ENCODE measurements at places on chromosomes 5 and 9.

DNA sequence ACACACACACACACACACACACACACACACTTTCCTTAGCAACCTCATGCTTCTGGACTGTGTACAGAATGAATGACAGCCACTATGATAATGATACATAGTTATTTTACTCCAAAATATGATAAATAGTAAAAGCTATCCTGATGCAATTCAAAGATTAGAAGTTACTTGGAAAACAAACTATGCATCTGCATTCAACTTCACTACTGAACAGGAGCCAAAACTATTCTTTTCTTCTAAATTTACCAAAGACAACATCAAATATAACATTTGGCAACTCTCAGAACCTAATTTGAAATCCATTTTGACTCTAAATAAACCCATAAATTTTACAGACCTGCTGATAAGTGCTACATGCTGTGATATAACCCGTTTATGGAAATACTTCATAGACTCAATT, 33.3 kb downstream of the GLIS3 start:
- DNase-seq = no peak

DNA sequence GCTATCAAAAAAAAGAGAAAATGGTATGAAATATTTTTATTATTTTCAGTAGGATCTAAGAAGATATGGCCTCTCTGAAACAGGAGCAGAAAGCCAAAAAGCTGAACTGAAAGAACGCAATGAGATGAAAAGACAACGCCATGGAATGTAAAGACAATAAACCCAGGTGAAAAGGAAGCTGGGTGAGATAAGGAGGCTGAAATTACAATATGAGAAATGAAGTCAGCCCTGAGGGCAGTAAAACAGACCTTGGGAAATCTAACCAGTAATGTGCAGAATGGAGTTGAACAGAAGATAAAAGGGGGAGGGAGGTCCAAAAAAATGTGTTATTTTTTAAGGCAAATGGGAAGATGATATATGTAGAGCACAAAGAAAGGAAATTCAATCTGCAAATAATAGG, 265.3 kb downstream of the ENC1 start:
- no peak for DNase-seq

DNA sequence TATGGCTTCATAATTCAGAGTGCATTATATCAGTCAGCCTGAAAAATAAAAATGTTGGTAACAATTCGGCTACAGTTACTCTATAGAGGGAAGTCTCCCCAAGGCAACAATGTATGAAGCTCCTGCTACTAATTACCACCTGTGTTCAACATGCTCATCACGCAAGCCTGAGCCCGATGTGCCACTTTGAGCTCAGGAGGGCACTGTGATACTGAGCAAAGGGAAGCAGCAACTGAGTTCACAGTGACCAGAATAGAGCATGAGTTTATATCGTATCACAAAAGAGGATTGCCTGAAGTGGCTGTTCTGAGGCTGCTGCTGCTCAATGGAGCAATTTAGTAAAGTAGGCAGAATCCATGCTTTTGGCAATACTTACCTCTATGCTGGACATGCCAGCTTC, 202.0 kb upstream of the HAPLN1 start:
- no peak for DNase-seq

DNA sequence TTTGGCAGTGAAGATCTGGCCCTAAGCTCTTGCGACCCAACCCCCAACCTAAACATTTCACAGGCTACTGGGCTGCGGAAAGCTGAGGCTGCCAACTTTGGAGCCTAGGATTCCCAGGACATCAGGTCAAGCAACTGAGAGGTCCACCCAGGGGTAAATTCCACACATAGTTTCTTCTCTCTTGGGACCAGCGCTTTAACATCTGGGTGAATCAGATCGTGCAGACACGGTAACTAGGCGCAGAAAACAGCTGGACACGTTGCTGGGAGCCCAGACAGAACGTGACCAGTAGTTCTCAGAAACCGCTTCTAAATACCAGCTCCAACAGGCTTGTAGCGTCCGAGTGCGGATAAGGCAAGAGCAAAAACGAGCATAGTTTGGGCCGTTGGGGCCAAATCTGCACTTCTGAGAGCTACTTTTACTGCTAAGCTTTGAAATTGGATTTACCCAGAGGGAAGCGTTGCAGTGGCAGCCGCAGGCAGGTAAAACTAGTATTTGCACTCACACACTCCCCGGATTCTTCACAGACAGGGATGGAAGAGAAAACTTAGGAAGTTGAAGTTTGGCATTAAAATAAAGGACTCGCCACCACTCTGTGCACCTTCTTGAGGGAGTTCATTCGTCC, 11.8 kb downstream of the ITGA1 start:
- DNase-seq = peak; percentile 54

Measured in suppressor macrophage (primary cell).